ENCODE measurements at places on chromosomes 12 and 14.

GRCh38 chr12:6233121-6233971 lies 33.1 kb downstream of the CD9 start:
- no peak overlapping the region for H3K27ac ChIP-seq
- H3K4me3 ChIP-seq = no peak overlapping the region

- no peak overlapping the region for H3K4me3 ChIP-seq
- H3K36me3 ChIP-seq = no peaks in the 10 kb centered on the region
- H3K27ac ChIP-seq = no peak overlapping the region
- DNase-seq = peak; percentile 1
- no peaks in the 10 kb centered on the region for H3K27me3 ChIP-seq
Observed at GRCh38 chr12:34400411-34400881, 378.1 kb downstream of the ALG10 start.

DNA sequence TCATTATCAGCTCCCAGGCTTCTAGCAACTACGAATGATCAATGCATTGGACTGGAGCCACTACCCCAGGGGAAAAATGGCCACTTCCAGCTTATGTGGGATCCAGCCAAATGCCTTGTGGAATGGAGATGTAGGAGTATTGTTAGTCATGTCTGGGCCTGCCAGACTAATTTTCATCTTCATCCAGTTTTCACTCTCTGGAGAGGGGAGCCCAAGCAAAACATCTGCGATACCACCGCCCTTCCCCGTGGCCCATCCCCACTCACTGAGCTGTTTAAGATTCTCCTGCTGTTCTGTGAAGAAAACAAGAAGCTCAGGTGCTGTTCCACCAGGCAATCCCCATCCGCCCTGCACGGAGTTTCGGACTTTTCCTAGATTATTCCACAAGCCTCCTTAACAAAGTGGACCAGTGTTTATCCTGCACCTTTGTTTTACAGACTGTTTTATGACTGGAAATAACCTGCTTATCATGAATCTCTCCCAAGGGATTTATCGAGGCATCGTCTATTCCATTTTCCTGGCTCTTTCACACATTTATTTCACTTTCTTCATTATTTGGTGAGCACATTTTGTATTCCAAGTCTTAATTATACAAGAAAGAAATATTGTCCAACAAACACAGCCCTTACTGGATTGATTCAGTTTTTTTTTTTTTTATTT lies 35.5 kb upstream of the MAX start:
- peaks cover 7% of the 10 kb centered on the region for H3K27me3 ChIP-seq
- H3K4me3 ChIP-seq = no peak overlapping the region
- no peak overlapping the region for H3K27ac ChIP-seq
- no peaks in the 10 kb centered on the region for H3K36me3 ChIP-seq
- peaks cover 6% of the 10 kb centered on the region for H3K4me1 ChIP-seq

- peaks cover 25% of the 10 kb centered on the region for H3K4me1 ChIP-seq
- H3K27ac ChIP-seq = no peak overlapping the region
- no peak overlapping the region for H3K4me3 ChIP-seq
- peaks cover 7% of the 10 kb centered on the region for H3K36me3 ChIP-seq
Observed at GRCh38 chr14:76775695-76776427, 14.6 kb downstream of the VASH1 start.

GRCh38 chr12:79643821-79644220 lies 46.9 kb downstream of the PAWR start:
- H3K4me3 ChIP-seq = no peak overlapping the region
- no peaks in the 10 kb centered on the region for H3K27me3 ChIP-seq
- H3K27ac ChIP-seq = no peak overlapping the region
- no peak for DNase-seq

- H3K27ac ChIP-seq = no peak overlapping the region
- DNase-seq = no peak
- no peaks in the 10 kb centered on the region for H3K27me3 ChIP-seq
Observed at GRCh38 chr12:93347054-93347785, 30.5 kb upstream of the NUDT4 start.

- no peaks in the 10 kb centered on the region for H3K27me3 ChIP-seq
- H3K27ac ChIP-seq = no peak overlapping the region
- no peak overlapping the region for H3K4me3 ChIP-seq
- no peaks in the 10 kb centered on the region for H3K4me1 ChIP-seq
- DNase-seq = no peak
Observed at GRCh38 chr12:67414011-67414715, 145.0 kb downstream of the CAND1 start.

All from activated T-helper 2 cell treated with anti-CD3 and anti-CD28 coated beads, Interferon-gamma antibody, Interleukin-2, Interleukin-4, amounts not matched to agents 10 μg/mL and 5 μg/mL and 100 μg/mL, durations not matched to agents 14 hours and 24 hours and 36 hours (primary cell).